ENCODE measurements at places on chromosomes 1 and 21.

DNA sequence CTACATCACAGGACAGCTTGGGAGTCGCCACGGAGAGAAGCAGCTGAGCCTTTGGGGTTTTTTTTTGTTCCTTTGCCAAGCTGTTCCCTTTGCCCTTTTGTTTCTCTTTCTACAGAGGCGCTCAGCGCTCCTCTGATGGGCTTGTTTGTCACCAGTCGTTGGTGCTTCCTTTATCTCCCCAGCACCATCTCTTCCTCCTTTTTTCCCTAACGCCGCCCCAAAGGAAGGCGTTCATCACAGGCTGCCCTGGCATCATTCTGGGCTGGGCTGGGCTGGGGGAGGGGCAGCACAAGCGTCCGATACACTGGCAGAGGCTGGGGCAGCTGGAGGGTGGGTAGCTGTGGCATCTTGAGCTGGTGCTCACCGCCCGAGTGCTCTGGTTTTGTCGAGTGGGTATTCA, 10.5 kb downstream of the IGSF21 start:
- no peak for DNase-seq

DNA sequence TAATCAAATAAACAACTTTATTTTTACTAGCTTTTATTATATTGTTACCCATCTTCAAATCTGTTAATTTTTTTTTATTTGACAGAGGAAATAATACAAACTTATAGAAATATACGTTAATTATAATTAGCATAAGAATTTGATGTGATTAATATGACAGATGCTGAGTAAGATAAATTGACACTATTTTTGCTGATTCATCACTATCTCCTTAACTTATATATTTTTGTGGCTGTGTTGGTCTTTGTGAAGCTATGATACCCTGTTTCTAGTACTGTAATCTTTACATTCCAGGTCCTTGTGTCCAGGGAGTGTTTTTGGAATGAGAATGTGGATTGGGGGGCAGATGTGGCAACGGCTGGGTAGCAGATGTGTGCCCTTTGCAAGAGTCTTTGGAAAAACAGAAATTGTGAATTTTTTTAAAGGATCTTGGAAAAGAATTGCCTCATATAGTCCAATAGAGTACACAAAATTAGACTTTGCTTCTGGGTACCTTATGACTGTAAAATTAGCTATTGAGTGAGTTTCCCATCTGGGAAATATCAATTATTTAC, 102.6 kb downstream of the KCNK2 start:
- no peak for DNase-seq

- no peak for DNase-seq
These were observed 12.0 kb upstream of the S100A2 start for GRCh38 chr1:153577624-153578051.

- DNase-seq, result no peak
These were observed 5.2 kb downstream of the SLC2A1 start for GRCh38 chr1:42953182-42954180.

GRCh38 chr1:98550076-98550475, 111.4 kb upstream of the SNX7 start:
- DNase-seq, result no peak

- no peak for DNase-seq
These were observed 24.3 kb downstream of the WNT2B start for GRCh38 chr1:112533029-112533428.

GRCh38 chr21:35138665-35139381, 89.7 kb upstream of the RUNX1 start:
- no peak for DNase-seq

DNA sequence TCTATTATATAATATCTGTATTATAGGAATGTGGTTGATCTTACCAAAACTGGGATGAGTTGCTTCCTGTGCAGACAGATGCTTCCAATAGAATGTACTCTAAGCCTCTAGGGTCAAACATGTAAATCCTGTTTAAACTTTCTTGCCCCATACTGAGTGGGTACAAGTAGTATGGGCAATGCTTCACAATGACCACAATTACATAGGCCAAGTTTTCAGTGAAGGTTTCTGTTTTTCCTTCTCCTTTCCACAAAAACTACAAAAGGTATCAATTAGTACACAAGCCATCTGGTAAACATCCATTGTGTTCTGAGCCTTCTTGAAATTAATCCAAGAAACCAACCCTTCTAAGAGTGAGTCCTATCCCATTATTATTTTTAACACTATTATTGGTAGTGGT, 16.8 kb downstream of the OTUD7B start:
- DNase-seq, result no peak

DNA sequence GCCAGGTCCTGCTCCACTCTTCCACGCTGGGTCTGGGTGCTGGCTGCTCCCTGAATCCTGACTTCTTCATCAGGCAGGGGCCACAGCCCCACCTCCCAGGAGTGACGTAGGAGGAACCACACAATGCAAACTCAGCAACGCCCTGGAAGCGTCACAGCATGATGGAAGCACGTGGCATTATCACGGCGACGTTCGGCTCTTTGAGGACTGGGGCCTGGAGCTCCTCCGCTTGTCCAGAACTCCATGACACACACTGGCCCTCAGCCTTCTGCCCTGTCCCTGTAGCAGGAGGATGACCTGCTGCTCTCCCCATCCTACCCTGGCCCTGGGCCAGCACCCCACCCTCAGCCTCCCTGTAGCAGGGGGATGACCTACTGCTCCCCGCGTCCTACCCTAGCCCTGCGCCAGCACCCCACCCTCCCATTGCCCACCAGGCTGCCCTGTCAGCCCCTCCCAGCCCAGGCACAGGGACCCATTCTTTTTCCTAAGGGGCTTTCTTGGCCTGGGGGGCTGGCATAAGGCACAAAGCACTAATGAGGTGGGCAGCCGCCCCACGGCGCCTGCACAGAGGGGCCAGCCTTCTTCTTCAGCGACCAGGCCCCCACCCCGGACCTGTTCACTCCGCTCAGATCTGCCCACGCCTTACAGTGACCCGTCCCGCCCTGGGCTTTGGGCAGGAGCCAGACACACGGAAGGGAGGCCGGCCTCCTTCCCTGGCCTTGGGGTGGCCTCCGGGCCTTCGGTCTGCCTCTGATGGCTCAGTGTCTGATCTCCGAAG, 65.7 kb downstream of the DHRS3 start:
- no peak for DNase-seq

GRCh38 chr1:22861764-22862440, 110.8 kb downstream of the LACTBL1 start:
- no peak for DNase-seq

DNA sequence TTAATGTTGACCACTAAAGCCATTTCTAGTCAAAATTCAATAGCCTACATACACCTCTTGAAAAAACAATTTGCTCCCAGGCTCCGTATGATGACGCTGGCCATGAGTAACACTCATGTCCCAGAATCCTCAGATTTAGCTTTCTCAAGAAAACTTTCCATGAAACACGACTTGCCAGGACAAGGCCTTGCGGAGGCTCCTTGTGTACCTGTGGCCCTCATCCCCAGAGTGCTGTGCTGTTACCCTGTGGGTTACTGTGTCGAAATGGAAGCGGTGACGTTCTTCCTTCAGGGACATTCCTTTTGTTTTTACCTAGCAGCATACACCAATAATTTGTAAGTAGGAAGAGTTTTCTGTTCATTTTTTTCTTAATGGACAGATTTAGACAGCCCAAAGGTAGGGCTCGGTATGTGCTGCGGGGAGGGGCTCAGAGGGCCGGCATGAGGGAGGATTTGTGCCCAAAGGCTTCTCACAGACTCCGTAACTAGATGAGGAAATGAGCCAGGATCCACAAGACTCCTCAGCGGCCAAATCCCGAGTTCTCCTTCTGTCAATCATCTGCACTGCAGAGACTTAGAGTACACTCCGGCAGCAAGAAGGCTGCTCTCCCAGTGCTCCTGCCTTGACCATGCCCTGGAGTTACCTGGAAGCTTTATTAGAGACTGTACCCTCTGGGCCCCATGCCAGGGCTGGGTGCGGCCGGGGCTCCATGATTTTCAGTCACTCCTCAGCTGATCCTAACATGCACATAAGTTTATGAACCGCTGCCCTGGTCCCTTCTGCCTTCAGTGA, 17.8 kb downstream of the GNG12 start:
- DNase-seq, result no peak

DNA sequence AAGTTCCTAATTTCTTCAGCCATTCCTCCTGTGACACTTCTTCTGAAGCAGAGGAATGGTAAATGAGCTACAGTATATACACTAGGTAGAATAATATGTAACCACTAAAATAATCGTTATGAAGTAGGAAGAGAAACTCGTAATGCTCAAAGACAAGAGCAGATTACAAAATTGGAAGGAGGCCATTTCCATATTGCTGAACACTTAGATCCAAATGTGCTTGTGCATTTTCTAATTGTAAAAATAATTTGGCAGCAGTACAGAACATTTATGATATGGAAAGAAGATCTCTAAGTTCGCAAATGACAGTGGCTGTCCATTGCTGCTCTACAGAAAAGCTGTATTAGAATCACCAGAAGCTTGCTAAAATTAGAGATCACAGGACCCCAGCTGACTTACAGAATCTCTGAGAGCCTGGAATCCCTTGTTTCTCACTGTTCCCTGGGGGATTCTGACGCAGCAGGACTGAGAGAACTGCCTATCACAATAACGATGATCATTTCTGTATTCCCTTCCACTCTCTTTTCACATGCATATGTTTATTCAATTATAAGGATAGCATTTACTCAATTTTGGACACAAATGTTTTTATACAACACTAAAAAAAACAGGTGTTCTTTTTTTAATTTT, 242.1 kb downstream of the OMA1 start:
- no peak for DNase-seq

DNA sequence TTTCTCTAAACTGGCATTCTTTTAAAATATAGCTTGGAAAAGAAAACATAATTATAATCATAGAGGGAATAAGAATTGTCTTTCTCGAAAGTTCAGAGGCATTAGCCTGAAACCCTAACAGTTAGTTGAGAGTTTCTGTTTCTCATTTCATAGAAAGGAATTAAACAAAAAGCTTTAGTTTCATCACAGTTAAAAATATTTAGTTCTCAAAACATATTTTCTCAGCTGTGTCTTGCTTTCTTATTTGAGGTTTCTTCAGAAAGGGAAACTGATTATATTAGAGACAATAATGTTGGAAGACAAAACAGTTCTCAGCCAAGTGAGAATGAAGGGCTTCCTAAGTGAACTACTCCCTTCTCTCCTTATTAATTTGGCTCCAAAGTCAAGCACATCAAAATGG, 75.4 kb upstream of the C1orf105 start:
- DNase-seq, result no peak

GRCh38 chr1:247322442-247322841, 9.2 kb downstream of the ZNF496 start:
- DNase-seq, result no peak

- no peak for DNase-seq
These were observed 15.4 kb upstream of the CD2 start for GRCh38 chr1:116738673-116739370.

- no peak for DNase-seq
These were observed 4.7 kb downstream of the HES2 start for GRCh38 chr1:6414881-6415626.

DNA sequence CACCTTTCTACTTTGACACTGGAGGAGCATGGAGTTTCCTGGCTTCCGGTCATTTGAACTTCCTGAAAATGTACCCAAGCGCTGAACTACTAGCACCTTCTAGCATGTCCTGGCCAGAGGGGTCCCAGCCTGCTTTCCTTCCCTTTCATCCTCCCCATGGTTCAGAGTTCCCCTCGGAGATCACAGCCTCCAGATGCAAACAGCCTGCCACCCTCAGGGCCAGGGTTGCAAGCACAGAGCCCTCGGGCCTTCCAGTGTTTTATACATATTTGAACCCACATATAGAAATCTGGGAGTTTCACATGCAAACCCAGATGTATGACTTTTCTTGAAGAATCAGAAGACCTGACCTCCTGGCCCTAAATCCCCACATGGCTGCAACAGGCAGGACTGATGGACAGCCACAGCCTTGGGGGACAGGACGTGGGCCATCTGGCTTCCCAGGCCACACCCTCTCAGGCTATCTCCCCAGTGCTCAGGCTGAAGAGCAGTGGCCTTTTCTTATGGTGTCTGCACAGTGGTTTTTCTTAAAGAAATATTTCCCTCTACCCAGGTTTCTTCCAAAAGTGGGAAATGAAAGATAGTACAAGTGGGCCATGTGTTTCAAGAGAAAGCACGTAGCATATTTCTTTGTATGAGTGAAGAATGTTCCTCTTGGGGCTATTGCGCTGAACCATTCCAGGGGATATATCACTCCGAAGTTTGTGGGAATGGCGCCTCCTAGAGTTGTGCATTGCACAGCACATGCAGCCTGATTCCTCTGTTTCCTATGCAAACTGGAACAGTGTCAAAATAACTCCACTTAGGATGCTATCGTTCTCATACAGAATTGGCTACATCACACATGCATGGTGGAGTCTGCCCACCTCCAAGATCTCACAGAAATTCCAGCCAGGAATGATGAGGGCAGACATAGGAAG, 232.0 kb upstream of the VAMP3 start:
- no peak for DNase-seq

- no peak for DNase-seq
These were observed 11.8 kb downstream of the CD101 start for GRCh38 chr1:117013309-117013858.

DNA sequence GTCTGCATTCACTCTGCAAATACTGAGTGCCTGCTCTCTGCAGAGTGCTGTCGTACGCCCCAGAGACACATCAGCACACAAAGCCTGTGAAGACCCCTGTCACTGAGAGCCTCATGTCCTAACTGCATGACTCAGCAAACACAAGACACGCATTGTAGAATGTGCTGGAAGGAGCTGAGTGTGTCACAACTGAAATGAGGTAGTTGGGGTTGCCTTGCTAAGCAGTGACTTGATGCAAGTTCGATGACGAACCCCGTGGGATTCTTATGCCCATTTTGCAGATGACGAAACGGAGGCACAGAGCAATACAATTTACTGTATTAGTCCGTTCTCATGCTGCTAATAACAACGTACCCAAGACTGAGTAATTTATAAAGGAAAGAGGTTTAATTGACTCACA, 65.1 kb downstream of the RIPK4 start:
- DNase-seq, result no peak

GRCh38 chr21:42172596-42173483, 46.1 kb upstream of the ABCG1 start:
- DNase-seq, result no peak

- DNase-seq, result peak; percentile 30
These were observed 396.6 kb downstream of the BRINP2 start for GRCh38 chr1:177567393-177567792.

GRCh38 chr1:102032534-102032933, 35.8 kb upstream of the OLFM3 start:
- DNase-seq, result no peak

- DNase-seq, result no peak
These were observed 131.1 kb downstream of the KIAA0319L start for GRCh38 chr1:35426097-35426586.

- no peak for DNase-seq
These were observed 372.5 kb upstream of the ST6GALNAC5 start for GRCh38 chr1:76494807-76495206.

GRCh38 chr1:178847396-178847849, 23.5 kb downstream of the ANGPTL1 start:
- no peak for DNase-seq

- no peak for DNase-seq
These were observed 160.5 kb upstream of the HMCN1 start for GRCh38 chr1:185573677-185574076.

DNA sequence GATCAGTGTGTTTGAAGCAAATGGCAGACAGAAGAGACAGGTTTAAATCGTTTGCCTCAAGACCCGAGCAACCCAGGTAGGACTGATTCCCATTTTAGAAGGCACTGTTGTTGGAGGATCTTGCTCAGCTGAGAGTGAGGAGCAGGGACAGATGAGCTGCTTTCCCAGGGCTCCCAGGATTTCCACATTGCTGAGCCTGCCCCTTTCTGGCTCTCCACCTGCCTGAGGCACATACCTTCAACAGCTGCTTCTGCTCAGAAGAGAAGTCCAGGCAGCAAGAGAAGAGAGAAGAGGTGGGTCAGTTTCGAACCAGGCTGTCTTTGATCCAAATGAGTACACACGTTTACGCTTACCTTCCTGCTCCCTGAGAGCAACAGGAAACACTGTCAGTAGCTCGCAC, 5.7 kb downstream of the TNNT2 start:
- DNase-seq, result no peak
